Activated CD8-positive, alpha-beta memory T cell treated with anti-CD3 and anti-CD28 coated beads for 24 hours (primary cell): ENCODE measurements at places on chromosomes 2 and 18.

DNA sequence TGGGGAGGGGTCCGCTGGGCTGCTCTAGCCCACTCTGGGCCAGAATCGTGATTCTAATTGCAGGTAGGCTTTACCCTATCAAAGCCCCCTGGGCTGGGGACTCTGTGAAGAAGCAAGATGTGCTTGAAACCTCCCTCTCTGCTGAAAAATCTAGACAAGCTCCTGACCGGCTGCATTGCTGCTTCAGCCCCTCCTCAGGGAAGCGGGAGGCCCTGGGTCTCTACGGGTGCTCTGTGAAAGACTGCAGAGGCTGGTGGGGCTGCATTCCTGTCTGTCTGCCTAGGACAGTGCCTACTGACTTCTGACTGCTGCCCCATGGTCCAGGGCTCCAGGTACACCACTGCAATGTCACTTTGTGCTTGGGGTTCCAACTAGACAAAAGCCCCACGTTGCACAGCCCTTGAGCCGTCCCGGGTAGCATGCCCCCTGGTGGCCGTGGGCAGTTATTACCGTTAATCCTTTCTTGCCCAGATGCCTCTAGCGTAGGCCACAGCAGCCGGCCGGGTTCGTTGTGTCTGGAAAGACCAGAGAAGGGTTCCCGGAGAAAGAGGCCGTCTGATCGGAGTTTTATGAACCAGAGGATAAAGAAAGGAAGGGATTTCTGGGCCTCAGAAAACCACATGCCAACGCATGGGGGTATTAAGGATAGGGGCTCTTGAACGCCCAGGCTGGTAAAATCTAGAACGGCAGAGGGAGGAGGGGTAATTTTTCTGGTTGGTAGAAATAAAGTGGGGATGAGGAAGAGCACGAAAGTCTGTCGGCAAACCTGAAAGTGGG is 15.9 kb upstream of the C1QL2 start:
- DNase-seq, result peak; percentile 82

GRCh38 chr2:181411105-181411849 is 45.9 kb upstream of the ITGA4 start:
- DNase-seq, result no peak

GRCh38 chr2:190674966-190675650 is 26.2 kb downstream of the NAB1 start:
- DNase-seq, result no peak

- no peak for DNase-seq
Measured at GRCh38 chr2:42414648-42415047, 53.6 kb upstream of the COX7A2L start.

- no peak for DNase-seq
Measured at GRCh38 chr2:60067006-60067405, 486.4 kb downstream of the BCL11A start.

- no peak for DNase-seq
Measured at GRCh38 chr2:158967731-158968395, 577 bp upstream of the TANC1 start.
